Activated CD4-positive, alpha-beta T cell treated with anti-CD3 and anti-CD28 coated beads, Interleukin-2, amount 50 U/mL, for 16 hours (primary cell): ENCODE measurements at places on chromosomes 7 and 10.

GRCh38 chr10:132489053-132489703, 48.4 kb upstream of the INPP5A start:
- no peak for DNase-seq

DNA sequence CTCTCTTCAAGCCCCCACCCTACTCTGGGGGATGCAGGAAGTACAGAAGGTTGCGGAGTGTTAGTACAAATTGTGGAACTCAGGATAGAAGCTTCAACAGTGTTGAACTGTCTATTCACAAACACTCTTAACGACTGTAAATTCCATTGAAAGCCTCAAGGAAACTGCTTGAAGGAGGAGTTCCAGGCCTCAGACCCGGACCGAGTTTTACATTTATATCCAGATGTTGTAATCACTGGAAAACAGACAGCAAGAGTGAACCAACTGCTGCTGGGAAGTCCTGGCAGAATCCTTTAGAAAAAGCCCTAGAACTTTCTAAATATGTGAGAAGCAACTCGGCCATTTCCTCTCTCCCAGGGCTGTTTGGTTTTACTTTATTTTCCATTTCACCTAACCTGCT, 84.1 kb upstream of the LRRC18 start:
- DNase-seq = no peak

DNA sequence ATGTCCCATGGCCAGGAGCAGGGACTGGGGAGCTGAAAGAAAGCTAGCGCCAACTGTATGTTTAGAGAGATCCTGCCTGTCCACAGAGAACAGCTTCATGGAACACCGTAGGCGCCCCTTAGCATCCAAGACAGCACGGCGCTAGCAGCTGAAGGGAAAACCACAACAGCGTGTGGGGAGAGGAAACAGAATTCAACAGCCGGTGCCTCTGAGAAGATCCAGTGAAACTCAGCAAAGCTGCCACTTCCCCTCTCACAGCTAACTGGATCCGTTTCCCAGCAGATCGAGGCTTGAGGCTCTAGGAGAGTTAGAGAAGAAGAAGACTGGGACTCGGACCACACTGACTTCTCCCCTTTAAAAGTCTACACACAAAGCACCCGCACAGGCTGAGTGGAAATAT, 145.0 kb downstream of the MAD1L1 start:
- no peak for DNase-seq

GRCh38 chr10:102645388-102645740, 1.1 kb downstream of the TRIM8 start:
- peak; percentile 54 for DNase-seq

DNA sequence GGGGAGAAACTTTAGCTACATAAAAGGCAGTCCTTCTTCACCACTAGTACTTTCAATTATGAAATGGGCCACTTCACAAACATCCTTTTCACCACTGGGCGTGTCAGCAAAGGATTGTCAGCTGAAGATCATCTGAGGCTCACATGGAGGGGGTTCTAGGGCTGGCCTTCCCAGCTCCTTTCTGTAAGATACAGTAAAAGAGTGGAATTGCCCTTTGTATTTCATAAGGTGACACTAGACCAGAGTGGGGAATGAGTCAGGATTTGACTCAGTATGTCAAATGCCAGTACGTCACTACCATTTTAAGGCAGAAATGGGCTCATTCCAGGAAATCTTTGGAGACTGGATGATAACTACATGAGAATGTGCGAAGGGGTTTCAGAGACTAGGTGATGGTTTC, 21.2 kb upstream of the BLOC1S2 start:
- DNase-seq = no peak

- DNase-seq = no peak
Measured at GRCh38 chr10:116771101-116771958, 29.0 kb upstream of the HSPA12A start.

- DNase-seq = no peak
Measured at GRCh38 chr10:44376472-44377099, 8.3 kb downstream of the CXCL12 start.

DNA sequence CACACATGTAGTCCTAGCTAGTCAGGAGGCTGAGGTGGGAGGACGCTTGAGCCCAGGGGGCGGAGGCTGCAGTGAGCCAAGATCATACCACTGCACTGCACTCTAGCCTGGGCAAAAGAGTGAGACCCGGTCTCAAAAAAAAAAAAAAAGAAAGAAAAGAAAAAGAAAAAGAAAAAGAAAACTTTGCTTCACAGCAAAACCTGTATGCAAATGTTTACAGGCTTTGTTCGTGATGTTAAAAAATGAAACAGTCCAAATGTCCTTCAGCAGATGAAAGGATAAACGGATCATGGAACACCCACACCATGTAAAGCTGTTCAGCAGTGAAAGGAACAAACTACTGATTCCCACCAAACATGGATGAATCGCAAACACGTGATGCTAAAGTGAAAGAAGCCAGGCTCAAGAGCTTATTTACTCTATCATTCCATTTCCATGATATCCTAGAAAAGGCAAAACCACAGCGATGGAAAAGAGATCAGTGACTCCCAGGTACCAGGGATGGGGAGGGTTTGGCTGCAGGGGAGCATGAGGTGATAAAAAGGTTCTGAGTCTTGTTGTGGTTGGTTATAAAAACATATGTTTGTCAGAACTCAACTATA, 15.1 kb downstream of the LRRC20 start:
- DNase-seq = no peak
